Naive thymus-derived CD4-positive, alpha-beta T cell (primary cell): ENCODE measurements at places on chromosomes 3 and 15.

DNA sequence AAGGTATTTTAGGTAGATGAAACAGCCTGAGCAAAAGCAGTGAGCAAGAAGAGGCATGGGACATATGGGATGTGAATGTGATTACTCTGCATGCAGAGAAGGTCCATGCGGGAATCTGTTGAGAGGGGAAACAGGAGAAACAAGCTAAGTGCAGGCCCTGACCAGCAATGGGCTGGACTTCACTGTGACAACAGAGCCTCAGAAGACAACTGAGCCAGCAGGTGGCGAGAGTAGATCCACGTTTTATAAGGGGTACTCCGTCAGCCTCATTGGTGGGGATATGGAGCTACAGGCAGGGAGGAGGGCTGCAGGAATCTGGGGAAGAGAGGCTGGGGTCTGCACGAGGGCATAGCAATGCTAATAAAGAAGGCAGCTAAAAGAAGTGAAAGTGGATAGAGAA, 405.9 kb upstream of the LMCD1 start:
- no peaks in the 10 kb centered on the region for H3K27me3 ChIP-seq
- no peaks in the 10 kb centered on the region for H3K36me3 ChIP-seq
- H3K4me1 ChIP-seq = no peaks in the 10 kb centered on the region
- no peak for DNase-seq
- no peak overlapping the region for H3K4me3 ChIP-seq
- no peak overlapping the region for H3K27ac ChIP-seq

DNA sequence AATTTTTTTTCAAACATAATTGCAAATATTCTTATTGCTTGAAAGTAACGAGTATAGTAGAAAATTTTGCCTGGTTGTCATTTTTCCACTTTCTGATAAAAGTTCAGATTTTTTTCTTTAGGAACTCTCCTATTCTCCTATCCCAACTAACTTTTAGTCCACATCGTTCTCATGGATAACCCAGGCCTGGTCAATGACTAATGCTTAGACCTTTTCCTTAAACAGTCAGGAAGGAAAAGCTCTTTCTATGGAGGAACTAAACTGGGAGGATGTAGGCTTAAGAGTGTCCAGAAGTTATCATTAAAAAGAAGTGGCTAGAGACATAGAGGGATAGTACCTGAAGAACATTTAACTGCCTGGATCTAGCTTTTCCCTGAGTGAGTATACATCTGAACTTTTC, 26.7 kb downstream of the CIP2A start:
- no peaks in the 10 kb centered on the region for H3K27me3 ChIP-seq
- no peak overlapping the region for H3K4me3 ChIP-seq

- no peak for DNase-seq
- H3K4me1 ChIP-seq = no peaks in the 10 kb centered on the region
- H3K27ac ChIP-seq = no peak overlapping the region
These were observed 177.0 kb upstream of the NECTIN3 start for GRCh38 chr3:110894574-110894973.

DNA sequence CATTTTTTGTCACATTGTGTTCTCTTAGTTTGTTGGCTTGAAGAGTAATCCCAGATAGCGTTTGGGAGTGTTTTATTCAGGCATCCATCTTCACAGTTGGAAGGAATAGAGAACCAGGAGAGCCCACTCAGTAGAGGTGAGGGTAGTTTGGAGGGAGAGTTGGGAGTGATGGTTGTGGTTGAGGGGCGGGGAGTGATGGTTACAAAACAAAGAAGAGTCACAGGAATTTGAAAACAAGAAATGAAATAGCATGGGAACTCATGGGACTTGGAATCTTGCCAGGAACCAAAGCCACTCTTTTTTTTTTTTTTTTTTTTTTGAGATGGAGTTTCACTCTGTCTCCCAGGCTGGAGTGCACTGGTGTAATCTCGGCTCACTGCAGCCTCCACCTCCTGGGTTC, 36.3 kb downstream of the DUT start:
- no peaks in the 10 kb centered on the region for H3K4me1 ChIP-seq
- no peak overlapping the region for H3K27ac ChIP-seq
- no peak overlapping the region for H3K4me3 ChIP-seq
- no peak for DNase-seq

DNA sequence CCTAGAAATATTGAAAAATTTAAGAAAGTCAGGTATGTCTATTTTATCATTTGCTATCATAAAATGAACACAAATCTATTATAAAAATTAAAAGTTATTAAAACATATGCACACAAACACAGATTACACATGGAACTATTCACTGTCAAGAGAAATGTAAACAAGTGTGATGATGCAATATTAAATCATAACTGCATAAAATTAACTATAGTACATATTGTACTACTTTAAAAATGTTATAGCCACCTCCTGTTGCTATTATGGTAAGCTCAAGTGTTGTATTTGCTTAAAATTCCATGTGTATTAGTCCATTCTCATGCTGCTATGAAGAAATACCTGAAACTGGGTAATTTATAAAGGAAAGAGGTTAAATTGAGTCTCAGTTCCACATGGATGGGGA, 54.7 kb upstream of the CMC1 start:
- H3K4me1 ChIP-seq = no peaks in the 10 kb centered on the region
- DNase-seq = no peak
- H3K36me3 ChIP-seq = no peaks in the 10 kb centered on the region

DNA sequence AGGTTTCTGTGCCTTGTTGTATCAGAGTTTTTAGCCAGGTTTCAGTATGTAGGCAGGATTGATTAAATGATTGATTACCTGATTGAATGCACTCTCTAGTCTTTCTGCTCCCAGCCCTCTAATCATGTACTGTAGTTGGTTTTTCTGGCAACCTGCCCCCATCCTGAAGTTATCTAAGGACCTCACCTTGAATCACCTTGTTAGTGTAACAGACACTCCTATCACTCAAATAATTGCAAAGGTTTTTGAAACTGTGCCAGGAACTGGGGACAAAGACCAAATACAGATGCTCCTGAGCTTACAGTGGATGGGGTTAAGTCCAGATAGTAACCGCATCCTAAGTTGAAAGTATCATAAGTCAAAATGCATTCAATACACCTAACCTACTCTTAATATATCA, 141.5 kb upstream of the EIF1B start:
- no peak overlapping the region for H3K27ac ChIP-seq
- no peaks in the 10 kb centered on the region for H3K4me1 ChIP-seq
- no peaks in the 10 kb centered on the region for H3K27me3 ChIP-seq
- DNase-seq = no peak
- no peak overlapping the region for H3K4me3 ChIP-seq

GRCh38 chr3:195107593-195107992, 163.4 kb downstream of the XXYLT1 start:
- no peaks in the 10 kb centered on the region for H3K27me3 ChIP-seq
- H3K4me1 ChIP-seq = no peaks in the 10 kb centered on the region
- no peak overlapping the region for H3K4me3 ChIP-seq
- H3K27ac ChIP-seq = no peak overlapping the region
- no peak for DNase-seq
- no peaks in the 10 kb centered on the region for H3K36me3 ChIP-seq

- no peaks in the 10 kb centered on the region for H3K4me1 ChIP-seq
- no peaks in the 10 kb centered on the region for H3K36me3 ChIP-seq
- DNase-seq = no peak
- H3K27ac ChIP-seq = no peak overlapping the region
- no peaks in the 10 kb centered on the region for H3K27me3 ChIP-seq
These were observed 7.5 kb downstream of the EPHB1 start for GRCh38 chr3:134802428-134803050.

GRCh38 chr3:13045904-13046568, 27.2 kb downstream of the IQSEC1 start:
- H3K36me3 ChIP-seq = no peaks in the 10 kb centered on the region
- peaks cover 8% of the 10 kb centered on the region for H3K4me1 ChIP-seq

DNA sequence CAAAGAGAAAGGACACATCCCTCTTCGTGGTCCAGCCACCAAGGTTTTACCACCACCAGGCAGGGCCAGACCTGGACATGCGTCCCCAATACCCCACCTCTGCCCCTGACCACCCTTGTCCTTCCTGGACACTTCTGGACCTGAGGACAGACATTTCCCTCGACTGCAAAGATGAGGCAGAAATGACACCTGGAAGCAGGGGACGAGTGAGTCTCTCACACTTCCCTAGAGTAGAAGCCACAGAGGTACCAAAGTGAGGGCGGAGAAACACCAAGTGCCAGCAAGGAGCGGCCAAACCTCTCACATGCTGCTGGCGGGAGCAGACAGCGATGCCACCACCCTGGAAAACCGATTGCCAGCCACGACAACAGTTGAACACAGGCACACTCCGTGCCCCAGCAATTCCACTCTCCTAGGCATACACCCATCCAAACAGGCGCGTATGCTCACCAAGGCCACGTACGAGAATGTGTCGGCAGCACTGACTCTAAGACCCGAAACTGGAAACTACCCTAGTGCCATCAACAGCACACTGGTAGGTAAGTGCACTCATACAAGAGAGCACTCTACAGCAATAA, 207.0 kb upstream of the NSMCE3 start:
- DNase-seq = no peak
- H3K4me1 ChIP-seq = no peaks in the 10 kb centered on the region
- no peaks in the 10 kb centered on the region for H3K27me3 ChIP-seq
- no peaks in the 10 kb centered on the region for H3K36me3 ChIP-seq

- H3K36me3 ChIP-seq = no peaks in the 10 kb centered on the region
- no peak overlapping the region for H3K4me3 ChIP-seq
- DNase-seq = no peak
- no peaks in the 10 kb centered on the region for H3K4me1 ChIP-seq
These were observed 34.2 kb downstream of the GABRA5 start for GRCh38 chr15:26901041-26901440.

DNA sequence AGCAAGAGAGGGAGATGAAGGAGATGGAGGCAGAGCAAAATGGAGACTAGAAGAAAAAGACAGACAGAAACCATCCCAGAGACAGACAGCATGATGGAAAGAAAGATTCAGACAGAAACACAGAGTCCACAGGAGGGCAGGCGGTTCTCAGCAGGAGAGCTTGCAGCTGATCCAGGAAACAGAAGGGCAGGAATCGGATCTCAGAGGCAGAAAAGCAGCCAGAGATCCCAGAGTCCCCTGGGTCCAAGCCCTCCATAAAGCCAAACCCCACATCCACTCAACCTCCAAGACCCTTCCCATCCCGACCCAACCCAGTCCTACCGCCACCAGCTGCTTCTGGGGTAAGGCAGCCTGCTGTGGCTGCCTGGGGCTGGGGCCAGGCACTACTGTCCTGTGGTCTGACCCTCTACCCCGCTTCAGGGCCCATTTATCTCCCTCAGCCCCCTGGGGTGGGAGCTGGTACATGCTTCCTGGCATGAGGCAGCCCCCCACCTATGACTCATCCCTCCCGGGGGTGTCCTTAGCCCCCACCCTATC, at the start of gene UCN2:
Gene UCN2 (minus strand): TSS at position 400 of the 537 bp plus-strand sequence. CDS start 657 bp downstream, outside the sequence.
- no peaks in the 10 kb centered on the region for H3K36me3 ChIP-seq
- no peak within 1 kb of the TSS for H3K4me3 ChIP-seq
- H3K4me1 ChIP-seq = no peaks in the 10 kb centered on the region
- no peak for DNase-seq
- no peaks in the 10 kb centered on the region for H3K27me3 ChIP-seq

GRCh38 chr3:100993309-100993708, at the start of gene ABI3BP:
TSS of gene ABI3BP (minus strand) at chr3:100993421. CDS start at chr3:100993384, 37 bp downstream.
- no peak for DNase-seq
- H3K27ac ChIP-seq = no peak within 1 kb of the TSS
- no peaks in the 10 kb centered on the region for H3K4me1 ChIP-seq
- H3K36me3 ChIP-seq = no peaks in the 10 kb centered on the region
- no peaks in the 10 kb centered on the region for H3K27me3 ChIP-seq

DNA sequence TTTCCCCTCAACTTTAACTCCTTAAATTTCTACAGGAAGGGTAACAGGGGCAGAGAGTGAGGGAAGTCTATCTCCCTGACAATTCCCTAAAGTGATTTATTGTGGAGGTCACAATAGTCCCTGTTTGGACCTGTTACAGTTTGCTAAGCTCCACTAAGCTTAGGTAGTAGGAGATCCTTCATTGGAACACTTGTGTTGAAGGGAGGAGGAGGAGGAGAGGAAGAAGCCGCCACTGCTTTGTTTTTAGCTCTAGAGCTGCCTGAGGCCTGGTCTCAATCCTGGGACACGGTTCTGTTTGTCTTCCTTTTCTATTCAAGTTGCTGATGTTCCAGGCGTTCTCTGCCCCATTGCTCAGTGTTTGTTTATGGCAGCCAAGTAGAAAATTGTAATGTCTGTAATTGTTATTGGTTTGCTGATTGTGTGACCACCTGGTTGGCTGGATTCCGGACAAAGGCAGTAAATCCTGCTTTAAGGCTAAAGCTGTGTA, 48.4 kb downstream of the HES1 start:
- no peaks in the 10 kb centered on the region for H3K36me3 ChIP-seq
- no peaks in the 10 kb centered on the region for H3K4me1 ChIP-seq
- no peak overlapping the region for H3K27ac ChIP-seq
- DNase-seq = no peak

DNA sequence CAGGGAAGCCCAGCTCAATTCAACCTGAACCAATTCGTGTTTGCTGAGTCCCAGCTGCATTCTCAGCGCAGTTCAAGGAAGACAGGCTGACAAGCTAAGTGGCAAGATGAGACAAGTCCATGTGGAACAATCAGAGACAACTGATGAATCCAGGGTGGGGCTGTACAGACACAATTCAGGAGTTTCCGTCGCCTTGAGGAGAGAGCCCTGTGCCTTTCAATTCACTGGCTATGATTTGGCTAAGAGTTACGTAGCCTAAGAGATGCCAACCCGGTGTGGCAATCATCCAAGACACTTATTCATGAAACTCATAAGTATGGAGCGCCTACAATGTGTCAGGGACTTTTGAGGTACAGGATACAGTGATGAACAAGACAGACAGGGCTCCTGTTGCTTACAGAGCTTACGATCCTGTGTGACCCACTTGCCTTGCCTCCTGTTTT, 15.5 kb upstream of the ZBED2 start:
- no peak overlapping the region for H3K27ac ChIP-seq
- H3K36me3 ChIP-seq = peaks cover 28% of the 10 kb centered on the region
- peak overlapping the region; percentile 2 for H3K4me3 ChIP-seq
- H3K4me1 ChIP-seq = peaks cover 40% of the 10 kb centered on the region

DNA sequence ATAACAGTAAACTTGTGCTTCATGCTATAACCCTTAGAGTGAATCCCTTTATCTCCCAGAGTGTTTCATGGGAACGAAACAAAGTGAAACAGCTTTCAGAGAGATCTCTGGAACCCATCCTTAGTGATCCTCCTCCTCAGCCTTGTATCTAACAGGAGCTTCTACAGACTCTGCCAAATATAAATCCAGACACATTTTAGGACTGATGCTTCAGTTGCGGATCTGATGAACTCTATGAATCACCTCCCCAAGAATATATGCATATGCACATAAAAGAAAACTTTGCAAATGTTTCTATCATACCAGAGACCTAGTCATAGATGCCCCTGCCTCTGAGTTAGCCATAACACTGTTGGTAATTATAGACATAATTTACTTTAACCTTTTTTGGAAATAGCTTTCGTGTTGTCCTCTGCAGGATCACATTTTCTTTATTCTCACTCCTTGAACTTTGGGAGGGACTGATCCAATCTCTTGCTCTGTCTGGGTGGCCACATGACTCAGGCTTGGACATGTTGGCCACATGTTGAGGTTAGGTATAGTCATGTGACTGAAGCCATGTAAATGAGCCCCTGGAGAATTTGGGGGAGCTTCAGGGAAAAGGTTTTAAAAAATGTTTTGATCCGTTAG, 306.4 kb upstream of the CNTN3 start:
- no peaks in the 10 kb centered on the region for H3K36me3 ChIP-seq
- H3K27ac ChIP-seq = no peak overlapping the region
- no peak for DNase-seq
- H3K4me1 ChIP-seq = no peaks in the 10 kb centered on the region
- no peak overlapping the region for H3K4me3 ChIP-seq

- H3K4me1 ChIP-seq = no peaks in the 10 kb centered on the region
- H3K4me3 ChIP-seq = no peak overlapping the region
- no peaks in the 10 kb centered on the region for H3K27me3 ChIP-seq
- no peaks in the 10 kb centered on the region for H3K36me3 ChIP-seq
- DNase-seq = no peak
These were observed 26.0 kb downstream of the POC1A start for GRCh38 chr3:52128118-52128683.

GRCh38 chr3:67983166-67983565, 328.8 kb upstream of the SUCLG2 start:
- H3K27me3 ChIP-seq = no peaks in the 10 kb centered on the region
- H3K4me1 ChIP-seq = no peaks in the 10 kb centered on the region
- H3K4me3 ChIP-seq = no peak overlapping the region
- no peak for DNase-seq
